Camera-type eye (tissue), 1 donor: ENCODE measurements at places on chromosomes 6 and 20. TPM values are rescaled to one million over a fixed set of nuclear protein-coding genes. Genes with fewer than 3 reads are reported as not detected.

INSM1 gene
- total RNA-seq, result 25.6 TPM

SIRPG gene
- not detected for total RNA-seq

EYS gene
- 230 TPM for total RNA-seq

FOXC1 gene
- total RNA-seq, result 43.8 TPM

LIME1 gene
- 16.5 TPM for total RNA-seq

CLPSL1 gene
- total RNA-seq, result not detected

UNC5CL gene
- 1.2 TPM for total RNA-seq

NANP gene
- total RNA-seq, result 12.3 TPM

PPP1R3G gene
- 2.8 TPM for total RNA-seq

PPP1R14C gene
- total RNA-seq, result 5.1 TPM

COL21A1 gene
- 44.6 TPM for total RNA-seq

ALDH8A1 gene
- 1.4 TPM for total RNA-seq

TUBB2B gene
- total RNA-seq, result 434 TPM

LY6G6F gene
- not detected for total RNA-seq

CST8 gene
- total RNA-seq, result not detected

SPTLC3 gene
- 14.1 TPM for total RNA-seq

FOXF2 gene
- 18.0 TPM for total RNA-seq

UTRN gene
- total RNA-seq, result 235 TPM

PDE10A gene
- 19.6 TPM for total RNA-seq

SYCP2L gene
- 3.2 TPM for total RNA-seq

MEP1A gene
- not detected for total RNA-seq

SEL1L2 gene
- 0.60 TPM for total RNA-seq

CALHM4 gene
- not detected for total RNA-seq

RNGTT gene
- 51.9 TPM for total RNA-seq

PRR18 gene
- total RNA-seq, result 0.22 TPM

C4A gene
- 29.9 TPM for total RNA-seq
